Activated T-cell treated with anti-CD3 and anti-CD28 coated beads, Interleukin-2, amount 50 U/mL, for 1 hour (primary cell): ENCODE measurements at places on chromosomes 11 and 22.

- no peak for DNase-seq
Observed at GRCh38 chr11:108947654-108948570, 283.0 kb downstream of the DDX10 start.

DNA sequence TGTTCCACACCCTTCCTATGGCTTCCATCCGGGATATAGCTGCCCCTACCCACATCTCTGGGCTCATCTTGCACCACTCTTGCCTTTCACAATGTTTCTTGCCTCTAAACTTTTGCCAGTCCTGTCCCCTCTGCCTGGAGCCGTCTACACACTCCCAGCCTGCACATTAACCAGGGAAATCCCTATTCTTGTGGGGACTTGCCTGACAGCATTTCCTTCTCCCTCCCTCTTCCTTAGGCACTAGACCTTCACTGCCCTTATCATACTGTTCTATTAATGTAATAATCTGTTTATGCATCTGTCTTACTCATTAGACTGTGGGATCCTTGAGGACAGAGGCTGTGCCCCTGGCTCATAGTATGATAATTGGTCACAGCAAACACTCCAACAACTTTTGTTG lies 5.8 kb upstream of the TTC12 start:
- DNase-seq: no peak

GRCh38 chr22:35065183-35065582 lies 775 bp upstream of the ISX start:
- no peak for DNase-seq

GRCh38 chr22:45933506-45934167 lies 43.3 kb downstream of the WNT7B start:
- DNase-seq: no peak

DNA sequence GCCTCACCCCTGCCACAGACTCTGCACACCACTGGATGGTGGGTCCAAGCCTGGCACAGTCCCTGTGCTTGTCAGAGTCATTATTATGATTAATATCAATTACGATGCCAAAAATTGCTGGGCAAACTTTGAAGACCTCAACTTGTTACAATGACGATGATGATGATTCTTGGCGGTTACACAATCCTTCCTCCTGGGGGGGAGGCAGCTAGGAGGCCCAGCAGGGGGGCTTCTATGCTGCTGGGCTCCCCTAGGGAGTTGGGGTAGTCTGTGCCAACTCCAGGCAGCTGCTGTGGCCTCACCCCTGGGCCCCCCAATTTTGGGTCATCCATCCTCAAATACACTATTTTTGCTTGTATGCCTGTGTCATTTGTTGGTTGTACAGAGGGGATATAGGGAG lies 12.0 kb downstream of the SLC35E4 start:
- no peak for DNase-seq

DNA sequence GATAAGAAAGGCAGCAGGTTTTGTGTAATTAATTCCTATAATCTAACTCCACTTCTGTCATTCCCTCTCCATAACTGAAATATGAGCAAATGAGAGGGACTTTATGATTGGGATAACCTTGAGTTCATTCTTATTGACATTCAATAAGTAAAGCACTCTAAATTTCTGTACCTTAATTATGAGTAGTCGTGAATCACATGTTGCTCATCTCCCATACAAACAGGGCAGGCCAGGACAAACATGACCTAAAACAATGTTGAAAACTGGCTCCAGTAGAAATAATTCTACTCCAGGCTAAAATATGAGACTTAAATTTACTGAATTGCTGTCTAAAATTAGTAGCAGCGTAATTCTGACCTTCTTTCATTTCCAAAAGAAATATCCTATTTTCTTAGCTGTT lies 505.4 kb downstream of the NELL1 start:
- DNase-seq: no peak

GRCh38 chr11:118715837-118716260 lies 36.4 kb upstream of the TREH start:
- no peak for DNase-seq

- DNase-seq: no peak
Observed at GRCh38 chr22:30056015-30056414, 24.2 kb upstream of the HORMAD2 start.

DNA sequence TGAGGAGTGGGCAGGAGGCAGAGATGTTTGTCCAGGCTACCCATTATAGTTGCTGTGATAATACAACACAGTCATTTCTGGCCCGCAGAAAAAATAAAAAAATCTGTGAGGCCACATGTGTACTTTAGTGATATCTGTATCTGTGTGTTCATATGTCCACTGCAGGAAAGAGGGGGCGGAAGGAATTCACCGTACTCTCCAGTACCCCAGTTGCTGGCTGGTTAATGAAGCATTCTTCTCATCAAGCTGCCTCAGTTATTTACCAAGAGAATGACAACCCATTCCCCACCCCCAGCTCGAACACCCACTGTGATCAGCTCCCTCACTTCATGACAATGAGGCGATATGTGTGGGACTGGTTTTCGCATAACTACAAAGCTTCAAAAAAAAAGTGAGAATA lies 309.3 kb downstream of the SOX6 start:
- no peak for DNase-seq

- DNase-seq: no peak
Observed at GRCh38 chr11:67499808-67500483, 5.2 kb downstream of the PITPNM1 start.

- DNase-seq: no peak
Observed at GRCh38 chr11:90251599-90251998, 28.8 kb upstream of the CHORDC1 start.
